ENCODE measurements at places on chromosomes 3 and 15.

- no peak for DNase-seq
These were observed 45.4 kb downstream of the ZNF106 start for GRCh38 chr15:42445551-42445950.

GRCh38 chr15:83115410-83115809 lies 8.0 kb downstream of the TM6SF1 start:
- DNase-seq = no peak

- DNase-seq = no peak
These were observed 80.1 kb downstream of the EBLN2 start for GRCh38 chr3:73141525-73141924.

- DNase-seq = no peak
These were observed 179.8 kb downstream of the SLCO3A1 start for GRCh38 chr15:92033314-92033713.

- DNase-seq = no peak
These were observed 279.2 kb downstream of the GABRG3 start for GRCh38 chr15:27250223-27250622.

DNA sequence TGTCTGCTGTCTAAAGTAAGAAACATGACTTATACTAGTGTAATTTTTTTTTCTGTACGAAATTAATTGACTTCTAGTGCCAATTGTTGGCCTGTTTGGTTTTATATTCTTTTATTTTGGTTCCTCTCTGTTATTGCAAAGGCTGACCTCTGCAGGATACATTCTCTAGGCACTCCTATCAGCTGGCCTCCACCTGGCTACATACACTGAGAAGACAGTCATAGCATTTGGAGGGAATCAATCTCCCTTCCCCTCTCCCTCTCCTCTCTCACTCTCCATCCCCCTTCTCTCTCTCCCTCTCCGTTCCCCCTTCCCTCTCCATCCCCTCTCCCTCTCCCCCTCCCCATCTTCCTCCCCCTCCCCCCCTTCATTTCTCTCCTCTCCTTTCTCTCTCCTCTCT lies 116.7 kb downstream of the MCTP2 start:
- no peak for DNase-seq

DNA sequence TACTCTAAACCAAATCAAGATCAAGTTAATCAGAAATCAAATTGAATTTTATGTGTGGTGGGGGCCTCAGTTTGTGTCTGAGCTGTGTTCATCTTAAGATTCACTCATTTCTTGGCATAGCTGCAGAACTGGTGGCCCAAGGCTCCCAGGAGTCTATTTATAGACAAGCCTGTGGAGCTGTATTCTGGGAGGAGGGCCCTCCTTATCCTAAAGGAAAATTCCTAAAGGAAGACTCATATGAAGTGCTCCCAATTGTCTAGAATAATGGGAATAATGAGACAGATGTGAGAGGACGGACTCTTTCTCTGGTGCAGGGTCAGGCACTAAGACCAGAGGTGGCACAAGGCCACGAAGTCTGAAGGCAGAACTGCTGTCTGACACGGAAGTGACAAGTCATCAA lies 38.9 kb downstream of the C3orf85 start:
- DNase-seq = no peak

DNA sequence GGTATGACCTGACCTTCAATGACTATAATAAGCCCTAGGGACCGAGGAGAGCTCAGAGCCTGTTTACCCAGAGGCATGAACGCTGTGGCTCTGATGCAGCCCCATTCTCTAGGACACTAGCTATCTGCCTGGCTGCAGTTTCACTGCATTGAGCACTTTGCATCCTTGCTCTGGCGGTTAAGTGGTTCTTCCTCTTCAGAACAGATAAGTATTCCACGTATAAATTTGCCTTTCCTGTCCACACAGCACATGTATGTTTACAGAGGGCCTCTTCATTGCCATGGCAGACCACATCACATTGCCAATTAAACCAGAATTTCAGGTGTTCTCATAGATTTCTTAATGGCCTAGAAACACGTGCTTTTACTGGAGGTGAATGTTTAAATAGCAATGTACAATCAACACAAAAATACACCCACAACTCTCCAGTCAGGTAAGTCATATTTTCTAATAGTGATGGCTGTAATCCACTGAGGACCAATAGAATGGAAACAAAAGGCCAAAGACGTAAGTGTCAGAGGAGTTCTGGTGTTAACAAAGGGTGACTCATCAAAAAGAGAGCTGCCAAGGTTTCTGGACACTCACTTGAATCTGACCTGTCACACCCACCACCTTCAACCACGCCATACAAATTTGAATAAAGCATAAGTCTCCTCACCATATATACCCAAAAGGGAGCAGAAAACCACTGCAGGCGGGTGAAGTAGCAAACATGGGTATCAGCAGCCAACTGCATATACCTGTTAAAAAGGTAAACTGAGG lies 553.4 kb downstream of the OCA2 start:
- no peak for DNase-seq

DNA sequence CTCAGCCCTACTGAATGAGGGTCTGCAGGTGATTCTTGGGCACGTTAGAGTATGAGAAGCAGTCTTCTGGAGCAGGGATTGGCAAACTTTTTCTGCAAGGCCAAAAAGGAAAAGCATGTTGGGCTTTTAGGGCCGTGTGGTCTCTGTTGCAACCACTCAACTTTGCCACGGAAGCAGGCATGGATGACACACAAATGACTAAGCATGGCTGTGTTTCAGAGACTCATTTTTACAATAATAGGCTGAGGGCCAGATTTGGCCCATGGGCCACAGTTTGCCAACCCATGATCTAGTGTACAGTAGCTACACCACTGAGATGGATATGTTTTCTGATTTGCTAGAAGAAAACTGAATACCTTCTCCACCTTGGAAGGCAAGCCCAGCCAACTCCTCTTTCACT lies 66.1 kb upstream of the PRICKLE2 start:
- DNase-seq = peak; percentile 65

DNA sequence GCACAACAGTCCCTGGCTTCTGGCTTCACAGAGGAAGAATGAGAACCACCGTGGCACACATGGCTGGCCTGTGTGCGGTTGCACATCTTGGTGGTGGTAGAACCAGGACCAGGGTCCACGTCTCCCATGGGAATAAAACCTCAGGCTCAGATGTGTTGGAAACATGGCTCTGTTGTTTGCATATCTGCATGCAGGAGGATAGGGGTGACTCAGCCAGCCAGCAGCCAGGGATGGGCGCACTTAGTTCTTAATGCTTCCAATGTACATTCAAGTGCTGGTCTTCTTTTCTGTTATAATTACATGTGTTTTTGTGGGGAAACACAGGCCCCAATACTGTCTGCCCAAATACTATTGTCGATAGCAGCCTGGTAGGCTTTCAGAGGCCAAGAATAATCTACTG lies 35.8 kb upstream of the BCL2L10 start:
- no peak for DNase-seq

GRCh38 chr15:80662757-80663553 lies 32.2 kb upstream of the ABHD17C start:
- no peak for DNase-seq

DNA sequence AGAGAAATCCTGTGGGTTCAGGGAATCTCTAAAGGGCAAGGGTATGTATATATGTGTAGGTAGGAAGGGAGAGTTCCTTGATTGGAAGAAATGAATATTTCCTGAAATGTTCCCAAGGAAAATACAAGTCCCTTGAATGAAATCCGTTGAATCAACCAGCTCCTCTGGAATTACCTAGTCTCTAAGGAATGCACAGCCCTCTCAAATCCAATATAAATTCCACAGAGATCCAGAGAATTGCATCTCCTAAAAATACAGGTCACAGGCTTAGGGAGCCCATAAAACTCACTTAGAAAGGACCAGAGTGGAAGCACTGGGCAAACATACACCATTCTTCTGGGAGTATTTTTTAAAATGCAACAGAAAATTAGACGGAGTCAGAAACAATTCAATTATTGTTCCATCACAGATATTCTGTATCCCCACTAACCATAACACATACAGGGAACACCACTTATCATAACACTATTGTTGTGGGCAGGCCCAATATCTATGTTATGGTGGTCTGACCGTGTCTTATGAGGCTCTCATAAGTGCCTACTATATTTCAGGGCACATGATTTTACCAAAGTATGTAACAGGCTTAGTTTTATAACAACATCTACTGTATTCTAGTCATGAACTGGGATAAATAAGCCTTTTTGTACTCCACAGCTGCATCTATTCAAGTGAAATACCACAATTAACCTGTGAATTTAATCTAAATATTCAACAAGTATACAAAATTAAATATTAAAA lies 43.7 kb downstream of the IGSF11 start:
- no peak for DNase-seq

GRCh38 chr3:111246967-111247760 lies 175.5 kb downstream of the NECTIN3 start:
- no peak for DNase-seq

DNA sequence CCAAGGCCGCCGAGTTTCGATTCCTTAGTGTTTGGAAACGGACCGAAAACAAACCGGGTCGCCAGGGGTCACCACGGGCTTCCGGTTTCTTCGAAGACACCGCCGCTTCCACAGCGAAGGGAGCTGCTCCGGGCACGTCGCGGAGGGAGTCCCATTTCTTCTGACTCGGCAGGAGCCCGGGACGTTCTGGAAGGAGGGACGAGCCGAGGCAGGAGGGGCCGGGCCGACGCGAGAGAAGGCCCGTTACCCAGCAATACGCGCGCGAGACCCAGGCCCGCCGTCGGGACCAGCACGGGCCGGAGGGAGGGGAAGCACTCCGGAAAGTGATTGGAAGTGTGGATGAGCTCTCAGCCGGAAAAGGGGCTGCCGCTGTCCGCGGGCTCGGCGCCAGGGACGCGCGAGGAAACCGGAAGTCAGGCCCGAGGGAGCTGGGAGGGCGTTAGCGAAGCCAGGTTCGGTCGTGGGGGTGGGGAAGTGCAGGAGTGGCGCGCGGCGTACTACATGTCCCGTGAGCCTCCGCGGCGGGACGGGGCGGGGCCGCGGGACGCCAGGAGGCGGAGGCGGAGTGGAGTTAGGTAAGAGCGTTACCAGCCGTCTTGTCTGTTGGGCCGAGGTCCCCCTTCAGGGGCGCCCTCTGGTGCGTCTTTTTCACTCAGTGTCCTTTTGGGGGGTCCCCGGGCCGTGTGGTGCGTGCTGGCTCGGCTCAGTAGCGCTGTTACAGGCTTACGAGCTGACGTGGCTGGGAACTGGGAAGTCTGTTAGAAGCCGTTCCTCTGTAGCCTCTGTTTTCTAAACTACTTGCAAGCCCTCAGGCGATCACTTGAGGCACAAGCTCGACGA lies at the start of the genes AZI2 and ZCWPW2:
AZI2 (minus strand) TSS at position 196 of the 840 bp plus-strand sequence. CDS start 8,207 bp downstream, outside the sequence.
ZCWPW2 (plus strand) TSS at position 93 of the 840 bp plus-strand sequence. CDS start 64,348 bp downstream, outside the sequence.
- DNase-seq = peak; percentile 88

GRCh38 chr3:75218577-75218976 lies 445.6 kb upstream of the FRG2C start:
- no peak for DNase-seq

DNA sequence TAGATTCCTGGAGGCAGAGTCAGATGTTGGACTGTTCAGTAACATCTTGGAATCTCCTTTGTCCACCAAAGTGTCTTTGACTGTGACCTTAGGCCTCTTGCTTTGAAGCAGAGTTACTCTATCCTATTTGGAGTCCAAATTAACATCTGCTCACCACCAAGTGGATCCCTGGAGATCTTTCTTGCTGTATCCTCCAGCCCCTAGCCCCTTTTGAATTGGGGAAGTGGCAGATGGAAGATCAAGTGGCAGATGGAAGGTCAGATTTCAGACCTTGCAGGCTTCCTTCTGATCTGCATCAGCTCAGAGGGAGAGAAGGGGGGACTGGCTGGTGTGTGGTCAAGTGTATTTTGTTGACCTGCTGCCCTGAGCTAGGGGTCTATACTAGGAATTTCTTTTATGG lies 125.0 kb upstream of the ROPN1 start:
- DNase-seq = no peak

- no peak for DNase-seq
These were observed 24.8 kb upstream of the DET1 start for GRCh38 chr15:88571153-88571851.

GRCh38 chr3:155995525-155996370 lies 124.6 kb upstream of the KCNAB1 start:
- DNase-seq = no peak

GRCh38 chr3:140863580-140864009 lies 78.0 kb upstream of the SLC25A36 start:
- peak; percentile 29 for DNase-seq

DNA sequence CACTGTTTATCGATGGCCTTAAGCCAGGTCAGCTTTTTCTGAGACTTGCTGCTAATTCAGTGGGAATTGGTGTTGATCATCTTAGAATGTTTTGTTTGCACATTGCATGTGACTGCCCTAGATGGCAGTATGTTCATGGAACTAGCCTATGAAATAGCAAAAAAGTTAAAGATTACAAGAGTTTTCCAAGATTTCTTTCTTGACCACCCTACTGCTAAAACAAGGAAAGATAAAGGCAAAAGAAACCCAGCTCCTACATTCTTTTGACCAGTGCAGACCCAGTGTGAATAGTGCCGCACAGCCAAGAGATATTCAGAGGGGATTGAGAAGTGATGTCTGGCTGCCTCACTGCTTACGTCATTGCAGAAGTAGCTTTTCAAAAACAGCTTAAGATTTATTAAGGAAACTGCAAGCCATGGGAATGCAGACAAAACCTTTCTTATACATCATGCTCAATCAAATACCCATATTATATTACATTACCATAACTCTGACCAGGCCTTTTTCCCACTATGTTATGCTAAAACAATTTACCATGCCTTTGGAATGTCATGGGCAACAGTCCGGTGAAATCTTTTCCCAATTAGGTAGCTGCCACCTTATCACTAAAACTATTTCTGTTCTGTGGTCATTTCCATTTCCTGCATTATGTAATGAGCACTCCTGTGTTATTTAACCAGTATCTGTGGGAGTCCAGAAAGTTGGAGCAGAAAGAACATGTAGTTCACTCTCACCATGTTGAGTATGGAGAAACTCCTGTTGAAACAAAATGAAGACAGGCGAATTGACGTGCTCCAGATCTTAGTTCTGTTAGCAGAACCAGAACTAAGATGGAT lies 6.0 kb downstream of the PHLDB2 start:
- DNase-seq = no peak

GRCh38 chr3:59426821-59427565 lies 377.2 kb upstream of the CFAP20DC start:
- no peak for DNase-seq

- no peak for DNase-seq
These were observed 285.1 kb downstream of the LPP start for GRCh38 chr3:188439080-188439479.

DNA sequence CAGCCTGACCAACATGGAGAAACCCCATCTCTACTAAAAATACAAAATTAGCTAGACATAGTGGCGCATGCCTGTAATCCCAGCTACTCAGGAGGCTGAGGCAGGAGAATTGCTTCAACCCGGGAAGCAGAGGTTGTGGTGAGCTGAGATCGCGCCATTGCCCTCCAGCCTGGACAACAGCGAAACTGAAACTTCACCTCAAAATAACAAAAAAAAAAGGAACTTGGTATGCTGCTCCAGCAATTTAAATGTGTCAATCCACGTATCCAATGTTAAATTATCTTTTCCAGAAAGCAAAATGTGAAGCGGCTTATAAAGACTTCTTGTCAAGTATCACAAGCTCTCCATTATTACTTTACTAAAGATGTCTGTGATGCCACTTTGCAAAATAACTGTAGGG lies 9.9 kb upstream of the ARIH1 start:
- DNase-seq = no peak
